Forelimb muscle (tissue), 1 donor: ENCODE measurements at places on chromosomes 16 and 17. TPM values are rescaled to one million over a fixed set of nuclear protein-coding genes. Genes with fewer than 3 reads are reported as not detected.

The NPTX1 gene
- 0.22 TPM for polyA plus RNA-seq

The MEAK7 gene
- 8.3 TPM for polyA plus RNA-seq

The SGF29 gene
- polyA plus RNA-seq, result 17.5 TPM

The C16orf74 gene
- 0.87 TPM for polyA plus RNA-seq

The NUP93 gene
- polyA plus RNA-seq, result 42.0 TPM

The NOS2 gene
- polyA plus RNA-seq, result 2.3 TPM

The PRSS22 gene
- not detected for polyA plus RNA-seq

The PABPN1L gene
- polyA plus RNA-seq, result 0.11 TPM

The PIK3R6 gene
- 4.3 TPM for polyA plus RNA-seq
